ENCODE measurements at places on chromosomes 2 and 18.

GRCh38 chr2:135980434-135981079 is 4.9 kb downstream of the DARS1 start:
- DNase-seq, result no peak

DNA sequence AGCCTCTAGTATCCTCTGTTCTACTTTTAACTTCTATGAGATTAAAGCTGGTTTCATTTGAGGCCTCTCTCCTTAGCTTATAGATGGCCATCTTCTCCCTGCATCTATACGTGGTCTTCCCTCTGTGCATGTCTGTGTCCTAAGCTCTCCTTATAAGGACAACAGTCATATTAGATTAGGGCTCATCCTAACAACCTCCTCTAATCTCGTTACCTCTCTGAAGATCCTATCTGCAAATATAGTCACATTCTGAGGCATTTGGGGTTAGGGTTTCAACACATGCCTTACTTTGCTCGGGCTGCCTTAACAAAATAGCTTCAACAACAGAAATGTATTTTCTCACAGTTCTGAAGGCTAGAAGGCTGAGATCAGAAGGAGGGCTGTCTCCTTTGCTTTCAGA is 11.6 kb upstream of the APOB start:
- no peak for DNase-seq

DNA sequence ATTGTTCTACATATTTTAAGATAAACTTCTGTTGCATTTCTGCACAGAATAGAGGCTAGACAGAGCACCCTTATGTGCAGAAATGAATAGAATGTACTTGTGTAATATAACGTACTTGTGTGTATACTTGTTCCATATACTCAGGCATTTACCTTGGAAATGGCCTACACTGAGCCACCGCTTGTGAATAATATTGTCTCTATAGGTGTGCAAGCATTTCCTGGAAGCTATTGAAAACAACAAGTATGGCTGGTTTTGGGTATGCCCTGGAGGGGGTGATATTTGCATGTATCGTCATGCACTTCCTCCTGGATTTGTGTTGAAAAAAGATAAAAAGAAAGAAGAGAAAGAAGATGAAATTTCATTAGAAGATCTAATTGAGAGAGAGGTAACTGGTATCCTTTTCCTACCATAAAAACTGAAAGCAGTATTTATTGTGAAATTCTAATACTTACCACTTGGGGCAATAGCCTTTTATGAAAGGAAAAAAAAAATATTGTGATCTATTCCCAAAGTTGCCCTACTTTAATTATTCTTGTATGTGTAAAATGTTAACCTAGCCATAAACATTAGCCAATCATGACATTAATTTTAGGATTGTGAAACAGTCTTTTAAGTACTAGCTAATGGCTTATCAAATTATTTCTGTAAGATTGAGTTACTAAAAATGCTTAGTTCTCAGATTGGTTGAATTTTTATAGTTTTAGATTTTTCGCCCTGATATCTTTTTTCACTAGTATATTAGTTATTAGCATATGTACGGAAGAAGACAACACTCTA is 18.0 kb downstream of the ZC3H15 start:
- peak; percentile 26 for DNase-seq

GRCh38 chr2:109280804-109281203 is 151.8 kb downstream of the SH3RF3 start:
- DNase-seq, result no peak

- DNase-seq, result no peak
These were observed 51.5 kb upstream of the CNGA3 start for GRCh38 chr2:98294711-98295110.

- DNase-seq, result no peak
These were observed 249.7 kb upstream of the PXDN start for GRCh38 chr2:1993711-1994682.

DNA sequence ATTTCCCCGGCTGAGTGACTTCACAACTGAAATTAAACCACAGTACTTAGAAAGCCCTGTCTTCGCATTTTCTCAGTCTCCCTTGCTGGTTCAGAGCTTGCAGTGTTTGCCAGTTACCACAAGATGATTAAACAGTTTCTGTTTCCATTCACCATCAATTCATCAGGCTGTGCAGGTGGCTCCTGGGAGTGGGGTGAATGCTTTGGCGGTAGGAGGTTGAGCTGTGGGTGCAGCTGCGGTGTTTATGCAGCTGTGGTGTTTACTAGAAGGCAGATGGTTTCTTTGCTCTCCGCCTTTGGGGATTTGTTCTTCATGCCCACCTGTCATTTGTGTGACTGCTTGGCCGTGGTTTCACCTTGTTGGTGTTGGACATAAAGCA is 16.1 kb downstream of the ACOXL start:
- peak; percentile 58 for DNase-seq

- DNase-seq, result peak; percentile 53
These were observed 26.6 kb upstream of the ITGA4 start for GRCh38 chr2:181430406-181431118.

DNA sequence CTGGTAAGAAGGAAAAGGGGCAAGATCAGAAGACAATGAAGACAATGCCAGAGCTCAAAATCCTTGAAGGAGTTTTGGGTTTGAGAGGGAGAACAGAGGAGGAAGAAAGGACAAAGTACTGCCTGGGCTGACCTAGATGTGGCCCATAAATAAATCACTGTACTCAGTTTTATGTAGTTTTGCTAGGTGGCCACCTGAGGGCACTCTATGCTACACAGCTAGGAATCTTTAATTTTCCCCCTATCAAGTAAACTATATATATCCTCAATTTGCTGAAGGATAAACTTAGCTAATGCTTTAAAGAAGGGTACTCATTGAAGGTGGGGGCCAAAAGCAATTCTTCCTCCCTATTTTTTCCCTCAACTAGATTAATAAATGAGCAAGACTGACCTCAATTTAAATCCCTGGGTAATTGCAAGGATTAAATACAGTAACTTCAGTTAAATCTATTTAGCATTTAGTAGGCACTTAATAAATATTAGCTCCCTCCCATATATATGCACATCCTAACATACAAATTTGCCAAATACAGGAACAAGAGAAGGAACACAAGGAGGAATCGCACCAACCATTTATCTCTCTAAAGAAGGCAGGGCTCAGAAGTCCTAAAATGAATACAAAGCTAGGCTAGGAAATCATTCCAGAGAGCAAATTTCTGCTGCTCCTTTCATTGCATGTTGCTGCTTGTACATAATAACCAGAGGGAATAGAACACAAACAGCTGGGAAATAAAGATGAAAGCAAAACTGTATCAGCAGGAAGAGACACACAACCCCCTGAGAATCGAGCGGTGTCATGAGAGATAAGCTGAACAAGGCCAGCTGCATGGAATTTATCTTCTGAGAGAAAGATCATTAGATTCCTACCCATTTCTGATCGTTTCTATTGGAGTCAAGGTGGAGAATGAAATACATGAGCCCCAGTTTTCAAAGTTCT is 540.1 kb downstream of the NRXN1 start:
- no peak for DNase-seq

DNA sequence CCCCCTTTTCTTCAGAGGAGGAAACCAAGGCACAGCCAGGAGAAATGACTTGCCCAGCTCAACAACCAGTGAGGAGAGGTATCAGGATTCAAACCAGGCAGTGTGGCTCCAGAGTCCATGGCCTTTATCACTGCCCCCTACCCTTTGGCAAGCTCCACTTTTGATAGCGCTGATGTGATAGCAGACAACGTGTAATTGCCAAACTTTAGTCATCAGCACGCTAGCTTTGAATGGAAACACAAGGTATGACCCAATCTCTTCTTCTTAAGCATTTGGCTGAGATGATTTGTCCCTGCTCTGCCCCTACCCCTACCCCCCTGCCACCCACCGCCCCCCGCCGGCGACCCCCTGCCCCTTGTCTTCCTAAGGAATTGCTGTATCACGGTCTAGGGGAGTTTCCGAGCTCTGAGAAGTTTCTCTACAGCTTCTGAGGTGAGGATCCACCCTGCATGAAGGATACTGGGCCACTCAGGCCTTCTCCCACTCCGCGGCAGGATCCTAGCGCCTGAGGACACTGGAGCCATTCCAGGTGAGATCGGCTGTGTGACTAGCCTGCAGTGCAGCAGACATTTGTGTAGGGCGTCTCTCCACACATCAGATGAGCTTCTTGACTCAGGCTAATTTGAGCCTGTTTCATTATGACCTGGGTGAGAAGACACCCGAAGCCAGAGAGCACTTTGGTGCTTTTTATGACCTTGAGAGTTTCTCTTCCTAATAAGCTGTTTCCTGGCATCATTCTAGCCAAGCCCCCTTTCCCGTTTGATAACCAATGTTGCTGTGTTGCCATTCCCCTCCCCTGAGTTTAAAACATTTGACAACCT is 75.1 kb upstream of the MAP4K4 start:
- DNase-seq, result no peak

GRCh38 chr18:41529093-41529492 is 425.9 kb upstream of the PIK3C3 start:
- DNase-seq, result no peak

GRCh38 chr2:71608441-71608840 is 155.1 kb downstream of the DYSF start:
- DNase-seq, result no peak

GRCh38 chr18:424668-425067 is 75.8 kb downstream of the COLEC12 start:
- DNase-seq, result no peak

DNA sequence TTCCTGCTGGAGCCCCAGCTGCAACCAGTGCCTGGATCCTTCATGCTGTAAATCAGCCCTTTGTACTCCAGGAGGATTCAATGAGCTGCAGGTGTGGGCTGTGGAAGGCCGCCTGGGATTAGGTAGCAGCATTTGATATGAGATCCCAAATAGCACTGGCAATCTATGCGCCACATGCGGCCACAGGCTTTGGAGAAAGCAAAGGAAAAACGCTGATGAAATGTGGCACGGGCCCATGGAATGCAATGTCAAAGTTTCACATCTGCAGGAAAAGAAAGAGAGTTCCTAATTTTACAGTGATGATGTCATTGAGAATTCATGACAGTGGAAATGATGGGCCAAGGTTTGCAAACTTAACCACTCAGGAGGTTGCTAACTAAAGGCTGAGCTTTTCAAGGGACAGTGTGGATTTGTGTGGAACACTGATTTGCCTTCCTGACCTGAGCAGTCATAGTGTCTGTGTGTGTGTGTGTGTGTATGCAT is 216.4 kb upstream of the OSR1 start:
- no peak for DNase-seq

- no peak for DNase-seq
These were observed 336.5 kb downstream of the MEIS1 start for GRCh38 chr2:66771359-66771976.

DNA sequence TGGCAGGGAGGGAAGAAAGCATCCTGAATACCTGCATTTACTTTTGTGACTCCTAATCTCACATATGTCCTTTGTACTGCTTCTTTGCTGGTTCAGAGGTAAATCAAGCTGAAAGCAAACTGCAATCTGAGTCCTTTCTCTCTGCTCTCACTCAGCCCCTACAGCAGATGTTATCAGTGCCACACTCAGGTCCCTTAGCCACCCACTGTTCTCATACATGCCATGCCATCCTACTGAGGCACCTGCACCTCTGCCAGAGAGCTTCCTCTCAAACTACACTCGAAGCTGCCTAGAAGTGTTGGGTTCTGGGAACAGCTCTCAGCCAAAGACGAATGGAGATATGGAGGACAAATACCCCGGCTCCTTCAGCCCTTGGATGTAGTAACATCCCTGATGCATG is 244.5 kb downstream of the TXNL1 start:
- DNase-seq, result no peak

DNA sequence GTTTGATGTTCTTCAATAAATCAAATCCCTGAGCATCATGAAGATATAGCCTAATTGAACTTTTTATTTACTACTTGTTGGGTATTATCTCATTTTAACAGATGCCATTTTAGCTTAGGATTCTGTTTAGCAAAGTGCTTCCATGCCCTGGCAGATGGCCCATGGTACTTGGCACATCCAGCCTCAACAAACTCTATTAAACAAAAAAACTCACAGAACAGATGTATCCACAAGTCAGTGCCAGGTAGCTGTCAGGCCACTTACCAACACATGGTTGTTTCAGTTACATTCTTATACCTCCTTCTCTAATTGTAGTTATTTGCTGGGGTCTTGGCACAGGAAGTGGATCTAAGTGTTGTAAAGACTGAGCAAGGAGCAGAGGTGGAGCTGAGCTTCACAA is 29.6 kb downstream of the GAD1 start:
- DNase-seq, result no peak

GRCh38 chr2:54728669-54729120 is 5.2 kb downstream of the EML6 start:
- DNase-seq, result no peak

- no peak for DNase-seq
These were observed 15.9 kb upstream of the ARMC9 start for GRCh38 chr2:231182513-231182899.

GRCh38 chr2:237291138-237291792 is 122.7 kb downstream of the COL6A3 start:
- DNase-seq, result no peak

DNA sequence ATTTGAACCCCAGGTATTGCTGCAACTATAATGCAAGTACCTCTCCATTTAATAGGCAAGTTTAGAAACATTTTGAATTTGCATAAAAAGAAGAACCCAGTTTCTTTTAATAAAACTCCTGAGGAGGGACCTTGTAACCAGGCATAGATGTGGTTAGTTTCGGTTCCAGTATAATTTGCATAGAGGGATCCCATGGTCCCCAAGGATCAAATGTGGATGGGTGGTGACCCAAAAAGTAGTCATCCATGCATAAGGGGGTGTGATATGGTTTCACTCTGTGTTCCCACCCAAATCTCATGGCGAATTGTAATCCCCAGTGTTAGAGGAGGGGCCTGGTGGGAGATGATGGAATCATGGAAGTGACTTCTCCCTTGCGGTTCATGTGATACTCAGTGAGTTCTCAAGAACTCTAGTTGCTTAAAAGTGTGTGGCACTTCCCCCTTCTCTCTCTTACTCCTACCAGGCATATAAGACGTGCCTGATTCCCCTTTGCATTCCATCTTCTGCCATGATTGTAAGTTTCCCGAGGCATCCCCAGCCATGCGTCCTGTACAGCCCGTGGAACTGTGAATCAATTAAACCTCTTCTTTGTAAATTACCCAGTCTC is 40.2 kb upstream of the SKA1 start:
- DNase-seq, result no peak

DNA sequence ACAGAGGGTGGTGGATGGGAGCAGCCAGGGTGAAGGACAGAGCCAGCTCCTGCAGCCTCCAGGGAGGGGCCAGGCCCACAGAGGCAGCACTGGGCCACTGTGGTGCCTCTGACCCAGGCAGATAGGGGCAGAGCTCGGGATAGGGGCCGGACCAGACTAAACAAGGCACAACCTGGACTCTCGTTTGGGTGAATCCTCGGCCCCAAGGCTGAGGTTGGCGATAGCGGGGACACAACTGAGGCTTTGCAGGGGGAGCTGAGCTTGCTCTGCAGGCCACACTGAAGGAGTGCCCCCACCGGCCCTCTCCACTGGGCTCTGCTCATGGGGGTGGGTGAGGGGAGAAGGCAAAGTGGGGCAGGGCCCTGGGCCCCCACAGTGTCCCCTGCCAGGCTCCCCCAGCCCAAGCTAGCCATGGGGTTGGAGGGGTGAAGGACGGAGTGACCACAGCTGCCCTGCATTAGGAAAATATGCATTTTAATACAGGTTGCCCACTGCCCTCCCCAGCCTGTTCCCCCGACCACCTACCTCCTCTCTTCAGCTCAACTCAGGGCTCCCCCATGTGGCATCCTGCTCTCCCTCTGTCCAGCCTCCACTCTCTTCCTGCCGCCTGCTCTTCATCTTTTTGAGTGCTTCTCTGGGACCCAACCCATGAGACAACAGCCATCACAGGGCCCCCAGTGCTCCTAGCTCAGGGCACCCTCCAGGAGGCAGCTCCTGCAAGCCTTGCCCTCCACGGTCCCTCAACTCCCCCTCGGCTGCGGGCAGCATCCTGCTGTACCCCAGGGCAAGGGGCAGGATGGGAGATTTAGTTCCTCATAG is 152.8 kb downstream of the INHBB start:
- no peak for DNase-seq

GRCh38 chr2:69453475-69454129 is 16.4 kb upstream of the NFU1 start:
- DNase-seq, result no peak
